ENCODE measurements at places on chromosomes 11 and 22.

DNA sequence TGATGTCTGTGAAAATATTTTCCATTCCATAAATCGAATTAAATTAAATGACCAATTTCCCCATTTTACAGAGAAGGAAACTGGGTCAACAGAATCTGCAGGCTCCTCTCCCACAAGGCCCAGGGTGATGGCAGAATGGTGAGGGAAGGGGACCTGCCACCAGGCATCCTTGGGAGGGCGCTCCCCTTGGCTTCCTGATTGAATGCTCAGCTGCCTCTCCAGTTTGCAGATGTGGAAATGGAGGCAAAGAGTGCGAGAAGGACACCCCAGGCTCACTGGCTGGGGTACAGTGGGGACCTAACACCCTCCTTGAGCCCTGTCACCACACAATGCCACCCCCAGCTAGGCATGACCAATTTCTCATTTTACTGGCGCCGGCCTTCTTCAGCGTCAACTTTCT is 28.5 kb upstream of the CSNK1E start:
- H3K36me3 ChIP-seq, result no peaks in the 10 kb centered on the region
- no peaks in the 10 kb centered on the region for H3K4me1 ChIP-seq
- no peak for DNase-seq
- H3K4me3 ChIP-seq, result no peak overlapping the region

DNA sequence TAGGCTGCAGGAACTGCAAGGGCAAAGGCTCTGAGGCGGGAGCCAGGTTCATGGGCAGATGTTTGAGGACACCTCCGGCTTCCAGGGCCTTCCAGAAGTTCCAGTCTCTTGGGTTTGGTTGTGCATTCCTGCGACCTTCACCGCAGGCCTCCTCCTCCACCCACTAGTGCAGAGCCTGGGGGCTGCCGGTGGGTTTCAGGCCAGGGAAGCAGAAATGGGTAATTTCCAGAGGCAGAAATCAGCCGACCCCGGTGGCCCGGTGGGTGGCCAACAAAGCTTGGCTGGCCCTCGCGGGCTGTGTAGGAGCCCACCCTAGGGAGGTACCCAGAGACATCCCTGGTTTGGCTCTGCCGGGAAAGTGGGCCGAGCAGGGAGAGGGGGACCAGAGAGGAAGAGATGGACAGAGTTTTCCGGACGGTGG is 417 bp upstream of the PHETA2 start:
- H3K27me3 ChIP-seq, result no peaks in the 10 kb centered on the region
- H3K4me3 ChIP-seq, result peak overlapping the region; percentile 81
- peak overlapping the region; percentile 90 for H3K27ac ChIP-seq
- H3K36me3 ChIP-seq, result no peaks in the 10 kb centered on the region

- H3K4me3 ChIP-seq, result no peak overlapping the region
- H3K27me3 ChIP-seq, result no peaks in the 10 kb centered on the region
- H3K4me1 ChIP-seq, result no peaks in the 10 kb centered on the region
- H3K36me3 ChIP-seq, result no peaks in the 10 kb centered on the region
These were observed 73.3 kb upstream of the WNT11 start for GRCh38 chr11:76279646-76280045.

- H3K27me3 ChIP-seq, result no peaks in the 10 kb centered on the region
- H3K27ac ChIP-seq, result no peak overlapping the region
- H3K4me3 ChIP-seq, result no peak overlapping the region
- H3K4me1 ChIP-seq, result peaks cover 4% of the 10 kb centered on the region
- no peak for DNase-seq
These were observed 259.5 kb upstream of the POU2AF2 start for GRCh38 chr11:110986016-110986415.

DNA sequence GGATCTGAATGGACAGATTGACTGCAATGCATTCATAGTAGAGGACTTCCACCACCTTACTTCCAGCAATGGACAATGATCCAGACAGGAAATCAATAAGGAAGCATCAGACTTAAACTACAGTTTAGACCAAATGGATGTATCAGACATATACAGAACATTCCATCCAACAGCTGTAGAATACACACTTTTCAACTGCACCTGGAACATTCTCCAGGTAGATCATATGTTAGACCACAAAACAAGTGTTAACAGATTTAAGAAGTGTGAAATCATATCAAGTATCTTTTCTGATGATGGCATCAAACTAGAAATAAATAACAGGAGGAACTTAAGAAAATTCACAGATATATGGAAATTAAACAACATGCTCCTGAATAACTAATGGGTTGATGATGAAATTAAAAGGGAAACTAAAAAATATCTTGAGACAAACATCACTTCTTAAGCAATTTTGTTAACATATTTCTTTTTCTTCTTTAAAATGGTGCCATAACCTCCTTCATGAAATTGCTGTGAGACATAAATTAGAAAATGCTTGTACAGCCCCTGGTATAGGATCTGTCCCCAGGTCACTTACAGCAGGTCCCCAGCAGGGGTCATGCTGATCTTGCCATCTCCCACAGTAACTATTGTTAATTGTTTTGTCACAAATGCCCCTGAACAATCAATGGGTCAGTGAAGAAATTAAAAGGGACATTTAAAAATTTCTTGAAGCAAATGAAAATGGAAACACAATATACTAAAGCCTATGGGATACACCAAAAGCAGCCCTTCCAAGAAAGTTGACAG is 100.0 kb upstream of the OR4B1 start:
- no peaks in the 10 kb centered on the region for H3K4me1 ChIP-seq
- H3K4me3 ChIP-seq, result no peak overlapping the region
- H3K27ac ChIP-seq, result no peak overlapping the region

DNA sequence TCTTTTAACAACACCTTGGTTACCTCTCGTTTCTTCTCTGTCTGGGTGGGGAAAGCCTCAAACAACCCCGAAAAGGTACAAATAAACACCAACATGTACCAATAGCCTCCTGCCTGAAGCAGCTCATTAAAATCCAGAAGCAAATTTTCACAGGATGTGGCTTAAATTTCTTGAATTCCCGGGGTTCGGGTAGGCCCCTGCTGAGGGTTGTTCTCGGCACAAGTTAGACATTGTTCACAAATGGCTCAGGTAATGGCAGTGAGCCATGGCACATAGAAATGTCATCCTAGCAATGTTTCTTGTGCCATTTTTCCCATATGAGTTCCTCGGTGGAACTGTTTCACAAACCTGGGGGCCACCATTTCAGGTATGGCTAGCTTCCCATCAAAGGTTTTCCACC is 19.7 kb upstream of the GLYATL1 start:
- no peak for DNase-seq
- H3K36me3 ChIP-seq, result no peaks in the 10 kb centered on the region
- no peak overlapping the region for H3K4me3 ChIP-seq
- no peaks in the 10 kb centered on the region for H3K27me3 ChIP-seq

DNA sequence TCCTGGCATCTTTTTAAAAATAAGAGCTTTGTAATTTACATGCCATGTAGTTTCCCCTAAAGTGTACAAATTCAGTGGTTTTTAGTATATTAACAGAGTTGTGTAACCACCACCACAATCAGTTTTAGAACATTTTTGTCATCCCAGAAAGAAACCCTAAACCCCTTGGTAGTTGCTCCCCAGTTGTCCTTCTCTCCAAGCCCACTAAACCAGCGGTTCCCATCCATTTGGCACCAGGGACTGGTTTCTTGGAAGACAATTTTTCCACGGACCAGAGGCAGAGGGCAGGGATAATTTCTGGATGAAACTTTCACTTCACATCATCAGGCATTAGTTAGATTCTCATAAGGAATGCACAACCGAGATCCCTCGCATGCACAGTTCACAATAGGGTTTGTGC is 22.6 kb downstream of the CABIN1 start:
- H3K36me3 ChIP-seq, result no peaks in the 10 kb centered on the region
- no peak overlapping the region for H3K4me3 ChIP-seq
- H3K27me3 ChIP-seq, result no peaks in the 10 kb centered on the region
- H3K27ac ChIP-seq, result no peak overlapping the region
- DNase-seq, result no peak

- no peaks in the 10 kb centered on the region for H3K4me1 ChIP-seq
- no peaks in the 10 kb centered on the region for H3K27me3 ChIP-seq
- H3K36me3 ChIP-seq, result no peaks in the 10 kb centered on the region
These were observed 200.6 kb downstream of the KIRREL3 start for GRCh38 chr11:126800009-126800408.

GRCh38 chr11:6326303-6326702 is 6.0 kb upstream of the CAVIN3 start:
- no peak overlapping the region for H3K27ac ChIP-seq
- H3K4me1 ChIP-seq, result peaks cover 4% of the 10 kb centered on the region
- no peaks in the 10 kb centered on the region for H3K27me3 ChIP-seq

- no peak for DNase-seq
- H3K4me3 ChIP-seq, result peak within 1 kb of the TSS; percentile 14
- peaks cover 66% of the 10 kb centered on the region for H3K27me3 ChIP-seq
- no peaks in the 10 kb centered on the region for H3K4me1 ChIP-seq
These were observed at the start of gene CABP7 for GRCh38 chr22:29719899-29720645. Gene CABP7 (plus strand): TSS chr22:29720003. CDS start chr22:29720425, 422 bp downstream.

GRCh38 chr22:20039683-20040325 is 18.9 kb downstream of the TANGO2 start:
- H3K36me3 ChIP-seq, result peaks cover 11% of the 10 kb centered on the region
- no peaks in the 10 kb centered on the region for H3K27me3 ChIP-seq
- H3K4me3 ChIP-seq, result no peak overlapping the region
- no peak overlapping the region for H3K27ac ChIP-seq

DNA sequence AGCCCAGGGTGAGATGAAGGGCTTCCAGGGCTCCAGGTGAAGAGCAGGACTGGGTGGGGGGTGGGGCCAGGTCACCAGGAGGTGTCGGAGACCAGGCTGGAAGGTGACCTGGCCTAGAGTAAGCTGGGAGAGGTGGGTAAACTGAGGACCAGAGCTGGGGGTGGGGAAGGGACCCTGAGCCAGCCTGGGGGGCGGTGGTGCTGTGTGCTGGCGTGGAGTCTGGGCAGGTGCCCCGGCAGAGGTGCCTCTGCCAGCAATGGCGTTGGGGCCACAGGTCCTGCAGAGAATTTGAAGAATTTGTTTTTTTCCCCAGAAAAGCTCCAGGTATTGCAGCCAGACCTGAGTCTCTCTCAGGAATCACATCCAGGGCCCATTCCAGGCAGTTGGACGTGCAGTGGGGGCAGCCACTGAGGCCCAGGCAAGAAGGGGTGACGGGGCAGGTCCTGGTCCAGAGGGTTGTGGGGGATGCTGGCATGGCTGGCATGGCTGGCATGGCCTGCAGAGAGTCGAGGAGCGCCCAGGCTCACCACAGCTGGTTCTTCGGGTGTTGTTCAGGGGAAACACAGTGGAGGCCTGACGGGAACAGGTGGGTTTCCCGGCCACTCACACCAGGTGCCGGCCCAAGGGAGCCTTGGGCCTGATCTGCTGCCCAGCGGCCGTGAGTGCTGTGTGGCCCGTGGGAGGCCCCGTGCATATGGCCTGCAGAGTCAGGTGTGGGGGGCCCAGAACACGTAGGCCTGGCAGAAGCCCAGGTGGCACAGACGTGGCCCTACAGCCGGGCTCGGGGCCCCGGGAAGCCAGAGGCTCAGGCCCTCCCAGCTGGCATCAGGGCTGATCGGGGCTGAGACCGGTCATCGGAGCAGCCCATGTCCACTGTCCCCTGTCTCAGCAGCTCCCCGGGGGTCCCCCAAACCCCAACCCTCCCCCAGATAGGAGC is 6.4 kb upstream of the MUC6 start:
- no peaks in the 10 kb centered on the region for H3K4me1 ChIP-seq
- DNase-seq, result no peak
- H3K27me3 ChIP-seq, result peaks cover 49% of the 10 kb centered on the region
- no peaks in the 10 kb centered on the region for H3K36me3 ChIP-seq

- no peaks in the 10 kb centered on the region for H3K4me1 ChIP-seq
- H3K27me3 ChIP-seq, result no peaks in the 10 kb centered on the region
- no peak for DNase-seq
- H3K36me3 ChIP-seq, result no peaks in the 10 kb centered on the region
These were observed 32.3 kb upstream of the POU2AF2 start for GRCh38 chr11:111213256-111213655.

DNA sequence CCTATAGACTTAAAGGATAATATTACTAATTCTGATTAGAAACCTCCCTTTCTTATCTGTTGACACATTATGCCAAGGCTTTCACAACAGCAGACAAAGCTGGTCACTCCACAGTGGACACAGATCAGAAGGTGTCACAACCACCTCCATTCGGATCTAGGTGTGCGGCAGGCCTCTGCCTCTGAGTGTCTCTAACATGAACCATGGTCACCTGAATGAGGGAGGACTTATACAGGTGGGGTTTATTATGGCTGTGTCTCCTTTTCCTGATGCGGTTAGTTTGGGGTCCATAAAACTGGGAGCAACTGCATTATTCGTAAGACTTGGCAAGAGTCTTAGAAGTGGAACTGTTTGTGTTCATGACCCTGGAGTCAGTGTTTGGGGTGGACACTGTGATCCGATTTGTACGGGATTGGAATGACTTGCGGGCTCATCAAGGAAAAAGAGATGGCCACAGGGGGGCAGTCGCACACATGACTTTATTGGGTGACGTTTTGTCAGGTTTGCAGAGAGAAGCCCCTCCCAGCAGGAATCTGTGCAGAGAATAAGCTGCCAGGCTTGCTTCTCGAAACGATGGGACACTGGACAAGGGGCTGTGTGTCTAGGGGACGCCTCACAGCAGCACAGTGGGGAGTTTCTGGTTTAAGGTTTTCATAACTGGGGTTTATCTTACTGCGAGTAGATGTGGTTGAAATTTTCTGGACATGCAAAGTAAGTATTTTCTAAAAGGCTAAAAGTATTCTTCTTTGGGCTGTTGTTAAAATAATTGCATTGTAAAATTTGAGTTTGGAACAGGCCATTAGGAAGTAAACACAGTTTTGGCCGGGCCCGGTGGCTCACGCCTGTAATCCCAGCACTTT is 90.6 kb downstream of the GAB4 start:
- peak; percentile 47 for DNase-seq
- no peak overlapping the region for H3K27ac ChIP-seq
- H3K4me1 ChIP-seq, result no peaks in the 10 kb centered on the region
- no peaks in the 10 kb centered on the region for H3K36me3 ChIP-seq

DNA sequence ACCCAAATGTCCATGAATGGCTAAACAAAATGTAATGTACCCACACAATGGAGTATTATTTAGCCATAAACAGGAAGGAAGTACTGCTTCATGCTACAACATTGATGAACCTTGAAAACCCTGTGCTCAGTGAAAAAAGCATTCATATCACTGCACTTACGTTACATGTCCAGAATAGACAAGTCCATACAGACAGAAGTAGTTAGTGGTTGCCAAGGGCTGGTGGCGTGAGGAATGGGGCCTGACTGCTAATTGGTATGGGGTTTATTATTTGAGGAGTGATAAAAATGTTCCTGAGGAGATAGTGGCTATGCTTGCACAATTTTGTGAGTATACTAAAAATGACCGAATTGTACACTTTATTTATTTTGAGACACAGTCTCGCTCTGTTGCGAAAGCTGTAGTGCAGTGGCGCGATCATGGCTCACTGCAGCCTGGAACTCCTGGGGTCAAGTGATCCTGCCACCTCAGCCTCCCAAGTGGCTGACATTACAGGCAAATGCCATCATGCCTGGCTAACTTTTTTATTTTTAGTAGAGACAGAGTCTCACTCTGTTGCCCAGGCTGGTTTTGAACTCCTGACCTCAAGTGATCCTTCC is 7.7 kb upstream of the SYVN1 start:
- H3K4me1 ChIP-seq, result no peaks in the 10 kb centered on the region
- no peak overlapping the region for H3K4me3 ChIP-seq
- H3K27ac ChIP-seq, result no peak overlapping the region
- no peaks in the 10 kb centered on the region for H3K36me3 ChIP-seq
